Caki2 (cell line): ENCODE measurements at places on chromosomes 3 and 15.
A peak's percentile ranks its signal among the peaks of the same experiment; 100 is the strongest.

DNA sequence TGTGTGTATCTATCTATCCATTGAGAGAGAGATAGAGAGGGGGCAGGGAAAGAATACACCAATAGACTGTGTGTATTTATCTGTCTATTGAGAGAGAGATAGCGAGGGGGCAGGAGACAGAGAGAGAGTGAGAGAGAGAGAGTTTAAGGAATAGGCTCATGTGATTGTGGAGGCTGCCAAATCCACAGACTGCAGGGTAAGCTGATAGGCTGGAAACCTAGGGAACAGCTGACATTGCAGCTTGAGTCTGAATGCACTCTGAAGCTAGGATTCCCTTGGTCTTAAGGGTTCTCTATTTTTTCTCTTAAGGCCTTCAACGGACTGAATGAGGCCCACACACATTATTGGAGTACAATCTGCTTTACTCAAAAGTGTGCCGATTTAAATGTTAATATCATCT is 255.8 kb downstream of the EPHA3 start:
- DNase-seq, result no peak

GRCh38 chr15:100132309-100132708 is 209.5 kb downstream of the ADAMTS17 start:
- no peak for DNase-seq

- DNase-seq, result peak; percentile 33
These were observed 154.6 kb downstream of the POLR2M start for GRCh38 chr15:57861034-57861638.

- DNase-seq, result no peak
These were observed 29.3 kb upstream of the C15orf39 start for GRCh38 chr15:75172284-75172820.

DNA sequence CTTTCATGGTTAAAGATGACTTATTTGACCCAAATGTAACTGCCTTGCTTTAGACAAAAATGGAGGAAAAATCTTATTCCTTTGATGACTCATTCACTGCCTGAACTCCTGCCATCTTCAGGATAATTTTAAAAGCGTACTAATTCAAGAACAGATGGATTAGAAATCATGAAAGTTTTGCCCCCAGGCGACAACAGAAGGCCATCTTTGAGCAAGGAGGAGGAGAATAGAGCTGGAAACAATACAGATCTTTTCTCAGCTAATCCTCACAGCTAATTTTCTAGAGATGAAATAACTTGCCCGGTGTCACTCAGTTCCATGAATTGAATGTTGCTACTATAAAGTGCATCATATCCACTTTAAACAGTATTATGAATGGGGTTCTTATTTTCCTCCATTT is 324.7 kb upstream of the RARB start:
- no peak for DNase-seq

DNA sequence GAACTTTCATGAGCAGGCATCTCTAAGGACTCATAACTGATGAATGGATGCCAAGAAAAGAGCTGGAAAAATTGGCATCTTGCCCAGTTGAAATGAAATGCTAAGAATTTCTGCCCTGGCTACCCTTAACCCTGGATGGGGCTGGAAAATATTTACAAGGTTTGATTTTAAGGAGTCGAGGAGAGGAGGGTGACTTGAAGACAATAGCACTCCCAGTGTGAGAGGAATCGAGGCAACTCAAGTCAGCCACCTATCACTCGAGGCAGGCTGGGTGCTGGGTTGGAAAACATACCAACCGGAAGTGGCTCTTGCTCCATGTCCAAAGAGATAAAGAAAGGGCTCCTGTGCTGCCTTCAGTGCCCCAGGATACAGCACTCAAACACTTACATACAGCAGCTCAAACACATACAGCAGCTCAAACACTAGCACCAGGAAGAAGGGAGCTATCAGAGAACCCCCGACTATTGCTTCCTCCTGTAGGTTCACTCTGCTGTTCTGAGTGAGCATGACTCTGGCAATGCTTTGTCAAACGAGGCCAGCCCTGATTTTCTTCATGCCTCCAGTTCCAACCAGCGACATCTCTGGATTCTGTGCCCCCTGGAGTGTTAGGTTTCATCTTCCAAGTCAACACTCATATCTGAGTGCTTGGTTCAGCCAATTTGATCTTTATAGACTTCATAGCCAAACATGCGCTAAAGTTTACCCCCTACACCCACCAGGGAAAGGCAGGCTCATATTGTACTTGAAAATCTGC is 4.9 kb downstream of the PRICKLE2 start:
- peak; percentile 24 for DNase-seq

DNA sequence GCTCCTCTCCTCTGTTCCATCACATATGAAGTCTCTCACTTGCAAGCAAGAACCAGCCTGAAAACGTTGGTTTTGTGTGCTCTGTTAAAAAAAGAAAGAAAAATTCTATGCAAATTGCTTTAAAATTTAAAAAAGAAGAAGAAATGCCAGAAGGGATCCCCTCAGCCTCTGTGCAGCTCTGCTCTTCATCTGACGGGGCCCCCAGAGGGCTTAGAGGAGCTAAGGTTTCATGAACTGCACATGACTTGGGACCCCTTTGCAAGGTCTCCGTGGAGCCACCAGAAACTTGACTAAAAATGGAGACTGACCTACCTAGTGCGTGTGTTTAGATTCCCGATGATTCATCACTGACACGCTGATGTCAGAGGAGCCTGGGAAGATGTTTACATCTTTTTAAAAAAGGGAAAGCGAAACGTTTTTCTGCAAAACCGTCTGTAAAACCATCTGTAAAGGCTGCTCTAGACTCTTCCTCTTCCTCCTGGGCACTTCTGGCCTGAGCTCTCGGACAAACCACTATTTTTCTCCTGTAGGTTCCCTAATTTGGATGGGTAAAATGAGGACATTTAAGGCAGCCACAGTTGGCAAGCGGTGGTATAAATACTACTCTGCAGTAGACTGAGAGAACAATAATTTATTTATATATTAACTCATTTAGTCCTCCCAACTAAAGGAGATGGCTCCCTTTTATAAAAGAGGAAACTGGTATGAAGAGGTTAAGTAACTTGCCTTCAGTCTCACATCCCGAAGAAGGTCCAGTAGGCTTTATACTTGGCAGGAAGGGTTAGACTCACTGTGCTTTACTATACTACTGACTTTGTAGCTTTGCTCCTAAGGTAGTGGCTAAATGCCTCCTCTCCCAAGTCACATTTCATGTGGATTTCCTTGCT is 67.2 kb upstream of the POLG start:
- DNase-seq, result peak; percentile 39

DNA sequence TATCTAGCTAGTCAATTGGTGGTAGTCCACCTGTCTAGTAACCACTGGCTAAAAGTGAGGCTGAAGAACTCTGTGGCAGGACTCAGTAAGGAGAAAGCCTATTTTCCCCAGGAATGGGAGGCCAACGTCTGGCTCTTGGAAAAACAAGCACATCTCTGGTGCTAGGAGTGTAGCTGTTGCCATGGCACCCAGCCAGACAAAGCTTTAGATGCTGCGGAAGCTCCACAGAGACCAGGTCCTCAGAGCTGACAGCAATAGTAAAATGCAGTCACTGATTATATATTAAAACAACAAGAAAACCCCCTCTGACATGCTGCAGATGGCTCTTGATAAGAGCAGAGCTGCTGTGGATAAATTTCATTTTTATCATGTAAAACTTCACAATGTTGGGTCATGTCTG is 124.9 kb upstream of the STRIT1 start:
- DNase-seq, result no peak

- peak; percentile 71 for DNase-seq
These were observed 1.0 kb upstream of the NR2F2 start for GRCh38 chr15:96329403-96329981.

GRCh38 chr3:50203113-50203808 is 1.8 kb upstream of the SLC38A3 start:
- DNase-seq, result no peak

DNA sequence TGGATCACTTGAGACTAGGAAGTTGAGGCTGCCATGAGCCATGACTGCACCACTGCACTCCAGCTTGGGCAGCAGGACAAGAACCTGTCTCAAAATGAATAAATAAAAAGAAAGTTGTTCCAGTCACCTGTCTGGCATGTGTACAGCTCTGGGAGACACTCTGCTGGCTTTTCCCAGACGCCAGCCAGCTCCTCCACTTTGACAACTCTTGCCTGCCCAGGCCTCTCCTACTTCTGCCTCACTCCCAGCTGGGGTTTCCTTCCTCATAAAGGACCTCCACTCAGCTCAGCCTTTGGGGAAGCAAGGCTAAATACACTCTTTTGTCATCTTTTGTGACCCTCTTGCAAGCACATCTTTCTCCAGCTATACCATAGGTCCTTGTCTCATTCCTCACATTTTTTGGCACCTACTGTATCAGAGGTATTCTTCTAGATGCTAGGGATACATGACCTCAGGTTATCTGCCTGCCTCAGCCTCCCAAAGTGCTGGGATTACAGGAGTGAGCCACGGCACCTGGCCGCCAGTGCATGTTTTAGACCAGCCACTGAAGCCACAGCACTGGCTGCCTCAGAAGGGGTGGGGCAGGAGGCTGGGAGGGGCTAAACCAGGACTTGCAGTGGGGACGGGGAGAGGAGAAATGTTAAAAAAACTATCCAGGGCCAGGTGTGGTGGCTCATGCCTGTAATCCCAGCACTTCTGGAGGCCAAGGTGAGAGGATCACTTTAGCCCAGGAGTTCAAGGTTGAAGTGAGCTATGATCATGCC is 10.0 kb upstream of the ELP6 start:
- no peak for DNase-seq

- no peak for DNase-seq
These were observed 595.6 kb downstream of the ROBO1 start for GRCh38 chr3:79172241-79172640.

- DNase-seq, result no peak
These were observed 47.9 kb upstream of the CCDC80 start for GRCh38 chr3:112688819-112689218.

GRCh38 chr3:117346901-117347300 is 637.3 kb downstream of the TUSC7 start:
- no peak for DNase-seq

GRCh38 chr3:102112704-102113230 is 263.5 kb downstream of the NFKBIZ start:
- no peak for DNase-seq

DNA sequence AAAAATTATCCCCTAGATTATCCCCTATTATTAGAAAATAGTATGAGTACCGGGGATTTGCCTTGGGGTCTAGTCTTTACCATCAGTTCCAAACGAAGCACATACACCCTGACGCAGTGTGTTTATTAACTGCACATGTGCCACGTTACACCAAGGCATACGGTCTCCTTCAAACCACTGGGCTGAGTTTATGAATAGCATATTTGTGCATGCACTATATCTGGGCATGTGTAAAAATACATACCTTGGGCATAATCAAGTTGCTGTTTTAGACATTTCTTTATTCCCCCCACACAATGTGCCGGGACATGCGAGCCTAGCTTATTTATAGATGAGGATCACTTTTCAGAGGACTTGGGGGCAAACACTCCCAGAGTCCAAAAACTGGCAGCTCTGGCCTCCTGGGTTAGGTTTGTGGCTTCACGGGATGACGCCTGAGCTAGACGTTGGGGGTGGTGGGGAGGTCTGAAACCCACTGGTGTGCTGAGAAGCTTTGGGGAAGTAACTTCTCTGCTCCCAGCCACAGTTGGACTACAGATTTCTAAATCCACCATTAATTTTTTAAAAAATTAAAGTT is 16.2 kb downstream of the IGDCC4 start:
- no peak for DNase-seq

DNA sequence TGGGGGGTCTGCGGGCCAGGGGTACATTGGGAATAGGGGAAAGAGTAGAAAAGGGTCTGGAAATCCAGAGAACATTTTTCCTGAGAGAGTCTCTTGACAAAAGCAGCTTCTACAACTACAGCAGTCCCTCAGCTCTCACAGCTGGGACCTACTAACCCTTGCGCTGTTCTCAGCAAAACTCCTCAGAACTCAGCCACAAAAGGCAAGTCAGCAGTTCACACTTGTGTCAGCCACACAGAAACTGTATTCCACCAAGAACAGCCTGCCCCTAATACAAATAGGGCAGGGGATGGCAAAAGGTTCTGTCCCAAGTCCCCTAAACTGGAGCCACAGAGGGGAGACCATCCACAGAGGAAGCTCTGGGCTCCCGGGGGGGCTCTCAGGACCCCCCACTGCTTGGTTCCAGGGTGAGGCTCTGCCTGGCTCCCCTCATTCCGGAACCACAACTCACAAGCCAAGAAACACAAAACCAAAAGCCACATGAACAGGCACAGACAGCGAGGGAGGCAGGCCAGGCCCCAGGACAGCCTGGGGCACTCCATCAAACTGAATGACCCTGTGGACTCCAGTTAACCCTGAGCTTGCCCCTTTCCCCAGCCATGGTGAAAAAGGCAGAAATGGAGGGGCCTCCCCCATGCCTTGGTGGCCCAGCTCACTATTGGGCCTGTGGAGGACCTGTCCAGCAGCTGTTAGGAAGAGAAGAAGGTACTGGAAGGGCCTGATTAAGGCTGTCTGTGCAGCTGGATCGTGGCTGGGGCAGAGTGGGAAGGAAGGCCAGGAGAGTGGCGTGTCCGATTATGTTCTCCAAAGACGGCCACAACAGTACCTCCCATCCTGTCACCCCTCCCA is 162.0 kb downstream of the CHSY1 start:
- no peak for DNase-seq

GRCh38 chr3:5022187-5022965 is 43.1 kb downstream of the BHLHE40 start:
- DNase-seq, result no peak

DNA sequence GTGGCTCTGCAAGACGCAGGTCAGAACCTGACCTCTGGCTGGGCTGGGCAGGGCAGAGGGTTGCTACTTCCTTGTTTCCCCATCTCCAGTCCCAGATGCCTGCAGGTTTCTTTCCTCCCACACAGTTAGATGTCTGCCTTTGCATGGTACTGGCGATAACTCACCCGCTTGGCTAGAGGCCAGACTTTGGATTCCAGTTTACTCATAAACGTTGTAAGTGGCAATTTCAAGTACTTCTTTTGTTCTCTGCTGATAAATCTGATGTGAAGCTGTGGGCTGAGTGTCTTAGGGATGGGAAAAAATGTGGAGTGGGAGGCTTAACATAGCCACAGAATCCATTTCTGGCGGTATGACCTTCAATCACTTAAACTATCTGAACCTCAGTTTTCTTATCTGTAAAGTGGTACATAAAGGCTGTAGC is 194.2 kb downstream of the EBLN2 start:
- peak; percentile 7 for DNase-seq

- DNase-seq, result peak; percentile 41
These were observed 214.6 kb downstream of the KCNAB1 start for GRCh38 chr3:156334841-156335545.

- peak; percentile 49 for DNase-seq
These were observed 2.0 kb upstream of the HYAL2 start for GRCh38 chr3:50324351-50325112.

- no peak for DNase-seq
These were observed 3.6 kb downstream of the PLCL2 start for GRCh38 chr3:16888356-16888755.

DNA sequence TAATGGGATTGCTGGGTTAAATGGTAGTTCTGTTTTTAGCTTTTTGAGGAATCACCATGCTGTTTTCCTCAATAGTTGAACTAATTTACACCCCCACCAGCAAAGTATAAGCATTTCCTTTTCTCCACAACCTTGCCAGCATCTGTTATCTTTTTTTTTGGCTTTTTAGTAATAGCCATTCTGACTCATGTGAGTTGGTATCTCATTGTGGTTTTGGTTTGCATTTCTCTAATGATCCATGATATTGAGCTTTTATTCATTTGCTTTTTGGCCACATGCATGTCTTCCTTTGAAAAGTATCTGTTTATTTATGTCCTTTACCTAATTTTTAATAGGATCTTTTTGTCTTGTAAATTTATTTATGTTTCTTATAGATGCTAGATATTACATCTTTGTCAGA is 288.2 kb downstream of the EPHA6 start:
- DNase-seq, result no peak

- no peak for DNase-seq
These were observed 1041.9 kb downstream of the OTOL1 start for GRCh38 chr3:162538491-162538890.
